ENCODE measurements at places on chromosomes 3 and 15.
A peak's percentile ranks its signal among the peaks of the same experiment; 100 is the strongest.

- DNase-seq = no peak
These were observed 15.5 kb upstream of the ATP1B3 start for GRCh38 chr3:141860766-141861513.

DNA sequence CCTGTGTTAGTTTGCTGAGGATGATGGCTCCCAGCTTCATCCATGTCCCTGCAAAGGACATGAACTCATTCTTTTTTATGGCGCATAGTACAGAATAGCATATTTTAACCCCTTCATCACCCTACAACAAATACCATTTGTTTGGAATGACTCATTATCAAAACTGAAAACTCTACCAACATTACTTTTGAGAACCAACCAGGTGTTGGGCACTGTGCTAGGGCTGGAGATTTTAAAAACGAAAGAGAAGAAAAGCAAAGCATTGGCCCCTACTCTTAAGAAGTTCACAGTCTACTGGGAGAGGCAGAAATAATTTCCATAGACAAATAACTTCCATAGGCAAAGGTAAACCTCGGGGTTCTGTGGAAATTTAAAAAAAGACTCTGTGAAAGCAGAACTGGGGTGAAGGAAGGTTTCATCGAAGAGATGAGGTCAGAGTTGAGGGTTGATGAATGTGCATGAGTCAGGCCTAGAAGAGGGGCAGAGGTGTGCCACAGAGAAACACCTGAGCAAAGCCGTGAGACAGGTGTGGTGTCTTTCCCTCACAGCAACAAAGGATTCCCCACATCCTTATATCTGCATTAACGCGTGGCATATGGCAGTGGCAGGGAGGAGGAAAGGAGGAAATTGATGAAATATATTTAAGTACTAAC is 51.0 kb downstream of the MCF2L2 start:
- no peak for DNase-seq

DNA sequence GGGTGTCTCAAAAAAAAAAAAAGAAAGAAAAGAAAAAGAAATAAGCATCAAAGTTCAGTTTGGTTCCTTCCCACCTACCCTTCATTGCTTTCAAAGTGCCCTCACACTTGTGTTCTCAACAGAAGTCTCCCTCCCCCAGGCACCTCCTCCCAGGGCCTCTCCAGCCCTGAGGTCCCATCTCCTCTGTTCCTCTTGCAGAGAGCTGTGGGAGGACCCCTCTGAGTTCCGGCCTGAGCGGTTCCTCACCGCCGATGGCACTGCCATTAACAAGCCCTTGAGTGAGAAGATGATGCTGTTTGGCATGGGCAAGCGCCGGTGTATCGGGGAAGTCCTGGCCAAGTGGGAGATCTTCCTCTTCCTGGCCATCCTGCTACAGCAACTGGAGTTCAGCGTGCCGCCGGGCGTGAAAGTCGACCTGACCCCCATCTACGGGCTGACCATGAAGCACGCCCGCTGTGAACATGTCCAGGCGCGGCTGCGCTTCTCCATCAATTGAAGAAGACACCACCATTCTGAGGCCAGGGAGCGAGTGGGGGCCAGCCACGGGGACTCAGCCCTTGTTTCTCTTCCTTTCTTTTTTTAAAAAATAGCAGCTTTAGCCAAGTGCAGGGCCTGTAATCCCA is 6.1 kb downstream of the CYP1A2 start:
- DNase-seq = no peak

- DNase-seq = no peak
These were observed 87.5 kb downstream of the RORA start for GRCh38 chr15:61141497-61142125.

- DNase-seq = no peak
These were observed 1311.9 kb downstream of the ROBO1 start for GRCh38 chr3:78455712-78456433.

GRCh38 chr3:24340161-24340560 is 154.5 kb downstream of the THRB start:
- DNase-seq = no peak

- no peak for DNase-seq
These were observed 2.8 kb downstream of the VIPR1 start for GRCh38 chr3:42505128-42505848.

GRCh38 chr3:36542186-36542585 is 161.9 kb downstream of the STAC start:
- no peak for DNase-seq

DNA sequence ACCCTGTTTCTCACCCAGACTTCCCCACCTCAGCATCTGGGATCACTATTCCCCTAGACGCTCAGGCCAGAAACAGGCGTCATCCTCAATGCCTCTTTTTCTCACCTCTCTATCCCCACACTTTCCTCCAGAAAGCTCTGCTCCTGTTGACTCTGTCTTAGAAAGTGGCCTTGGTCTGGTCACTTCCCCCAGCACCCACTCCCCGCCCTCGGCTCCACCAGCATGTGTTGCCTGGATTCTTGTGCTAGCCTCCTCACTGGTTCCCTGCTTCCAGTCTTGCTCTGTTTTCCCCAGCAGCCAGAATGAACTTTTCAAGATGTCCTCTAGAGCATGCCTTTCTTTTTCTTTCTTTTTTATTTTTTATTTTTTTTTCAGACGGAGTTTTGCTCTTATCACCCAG is 39.7 kb upstream of the ESYT3 start:
- no peak for DNase-seq

- no peak for DNase-seq
These were observed 159.8 kb downstream of the AKAP13 start for GRCh38 chr15:85540085-85540797.

DNA sequence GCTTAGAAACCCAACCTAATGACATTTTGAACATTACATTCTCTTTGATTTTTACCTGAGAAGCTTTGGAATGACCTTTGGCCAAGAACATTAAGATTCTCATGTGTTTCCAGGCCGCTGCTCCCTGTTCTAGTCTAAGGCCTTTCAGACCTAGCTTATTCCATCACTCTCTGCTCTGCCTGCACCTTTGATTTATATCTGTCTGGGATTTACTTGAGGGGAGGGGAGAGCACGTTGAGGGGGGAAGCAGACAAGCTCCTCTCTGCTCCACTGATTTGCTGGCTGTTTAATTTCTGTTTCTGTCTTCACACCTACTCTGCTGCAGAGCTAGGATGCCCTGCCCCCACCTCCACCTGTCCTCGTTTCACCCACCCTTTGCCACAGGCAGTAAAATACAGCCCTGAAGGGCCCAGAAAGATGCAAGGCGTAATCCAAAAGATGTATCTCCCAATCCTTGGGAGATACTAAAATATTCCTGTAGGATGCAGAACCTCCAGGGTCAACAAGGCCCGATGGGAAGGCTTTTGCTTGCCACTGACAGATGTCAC is 429.8 kb downstream of the EPHB1 start:
- no peak for DNase-seq

DNA sequence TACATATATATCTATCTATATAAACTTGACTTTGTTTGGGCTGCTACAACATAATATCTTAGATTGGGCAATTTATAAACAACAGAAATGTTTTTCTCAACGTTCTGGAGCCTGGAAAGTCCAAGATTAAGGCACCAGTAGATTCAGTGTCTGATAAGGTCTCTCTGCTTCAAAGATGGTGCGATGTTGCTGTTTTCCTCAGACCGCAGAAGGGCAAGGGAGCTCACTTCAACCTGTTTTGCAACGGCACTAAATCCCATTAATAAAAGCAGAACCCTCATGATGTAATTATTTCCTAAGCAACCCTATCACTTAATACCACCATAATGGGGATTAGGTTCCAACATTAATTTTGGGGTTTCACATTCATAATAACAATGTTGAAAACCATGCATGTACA is 1134.8 kb downstream of the NSUN3 start:
- no peak for DNase-seq

- DNase-seq = no peak
These were observed 152.1 kb upstream of the ALCAM start for GRCh38 chr3:105214590-105214989.

DNA sequence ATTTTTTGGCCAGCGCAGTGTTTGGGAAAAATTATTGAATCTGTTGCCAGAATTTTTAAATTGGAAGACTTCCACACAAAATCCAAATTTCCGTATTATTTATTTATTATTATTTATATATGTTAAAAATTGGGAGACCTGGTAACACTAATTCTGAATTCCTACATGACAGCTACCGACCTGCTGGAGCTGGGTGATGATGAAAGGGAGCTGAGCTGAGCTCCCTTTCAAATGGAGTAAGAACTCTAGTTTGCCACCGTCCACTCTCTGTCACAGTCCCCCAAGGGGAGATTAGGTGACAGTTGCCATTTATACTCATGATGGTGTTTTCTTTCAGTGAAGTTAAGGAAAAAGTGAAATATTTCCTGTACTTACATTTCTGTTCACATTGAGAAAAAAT is 1.4 kb downstream of the CRTC3 start:
- no peak for DNase-seq

DNA sequence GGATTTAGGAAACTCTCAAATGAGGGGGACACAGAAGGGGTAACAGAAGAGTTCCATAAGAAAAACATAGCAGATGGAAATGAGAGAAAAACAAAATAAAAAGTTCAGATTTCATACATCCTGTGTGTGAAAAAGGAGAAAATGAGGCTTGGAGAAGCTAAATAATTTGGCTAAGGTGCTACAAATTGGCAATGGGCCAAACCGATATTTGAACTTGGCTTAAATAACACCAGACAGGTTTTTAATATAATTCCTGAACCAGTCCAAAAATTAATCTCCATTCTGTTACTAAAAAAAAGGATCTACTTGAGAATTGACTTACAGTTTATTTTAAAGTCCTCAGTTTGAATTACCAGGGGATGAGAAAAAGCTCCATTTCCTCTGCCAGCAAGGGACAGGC is 342.9 kb upstream of the DPH6 start:
- no peak for DNase-seq

DNA sequence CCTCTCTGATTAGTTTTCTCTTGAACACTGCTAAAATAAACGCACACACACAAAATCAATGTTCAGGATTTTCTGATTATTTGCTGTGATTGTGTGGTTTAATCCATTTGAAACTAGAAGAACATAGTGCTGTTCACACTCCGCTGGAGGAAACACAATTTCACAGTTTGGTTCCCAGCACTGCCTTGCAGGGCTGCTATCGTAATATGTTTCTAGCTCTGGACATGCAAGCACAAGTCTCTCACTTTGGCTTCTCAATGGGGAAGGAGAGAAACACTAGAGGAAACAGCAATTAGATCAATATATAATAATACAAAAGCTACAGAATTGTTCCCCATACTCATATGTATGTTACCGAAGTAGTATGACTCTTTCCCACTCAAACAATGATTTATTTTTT is 299.5 kb downstream of the NSUN3 start:
- DNase-seq = no peak

DNA sequence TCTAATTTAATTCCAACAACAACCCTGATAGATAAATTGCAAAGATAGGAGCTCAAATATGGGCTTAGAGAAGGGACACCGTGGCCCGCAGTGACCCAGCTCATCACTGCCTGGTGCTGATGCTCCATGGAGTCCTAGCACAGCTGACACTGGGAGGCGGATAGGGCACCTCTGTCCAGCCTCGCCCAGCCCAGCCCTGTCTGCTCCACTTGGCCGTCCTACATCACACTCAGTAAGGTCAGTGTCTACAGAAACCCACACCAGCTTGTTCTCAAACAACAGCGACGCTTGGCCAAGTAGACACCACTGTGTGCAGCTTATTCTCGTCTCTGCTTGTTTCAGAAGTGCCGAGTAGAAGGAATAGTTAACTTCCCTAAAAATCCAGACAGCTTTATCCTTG is 33.9 kb downstream of the GABRB3 start:
- no peak for DNase-seq

DNA sequence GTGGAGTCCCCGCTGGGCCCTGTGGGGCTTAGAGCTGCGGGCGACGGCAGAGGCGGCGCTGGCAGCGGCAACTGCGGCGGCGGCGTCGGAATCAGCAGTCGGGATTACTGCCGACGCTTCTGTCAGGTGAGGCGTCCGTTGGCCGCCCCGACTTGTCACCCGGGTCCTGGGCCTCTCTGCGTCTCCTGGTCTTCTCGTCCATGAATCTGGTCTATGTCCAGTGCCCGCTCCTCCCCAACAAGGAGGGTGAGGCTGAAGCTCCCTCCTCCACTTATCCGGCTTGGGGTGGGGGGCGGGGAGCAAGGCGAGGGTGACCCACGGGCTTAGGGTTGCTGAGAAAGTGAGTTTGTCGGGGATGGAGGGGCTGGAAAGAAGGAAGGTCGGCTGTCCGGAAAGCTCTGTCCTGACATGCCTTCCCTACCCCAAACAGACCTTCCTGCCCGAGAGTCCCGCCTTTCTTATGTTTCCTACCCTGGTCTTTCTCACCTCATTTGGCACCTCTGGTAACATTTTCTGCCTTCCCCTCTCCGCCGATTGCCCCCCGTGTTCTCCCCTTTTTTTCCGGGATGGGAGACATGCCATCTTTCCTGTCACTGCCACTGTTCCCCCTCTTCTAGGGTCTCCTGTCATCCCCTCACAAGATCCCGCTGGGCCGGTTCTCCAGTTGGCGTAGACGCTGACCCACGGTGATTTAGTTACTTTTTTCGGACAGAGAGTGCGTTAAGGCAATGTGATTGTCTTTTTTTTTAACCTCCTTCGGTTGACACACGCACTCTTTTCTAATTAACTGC is 520 bp downstream of the ZNF654 start:
- peak; percentile 11 for DNase-seq

DNA sequence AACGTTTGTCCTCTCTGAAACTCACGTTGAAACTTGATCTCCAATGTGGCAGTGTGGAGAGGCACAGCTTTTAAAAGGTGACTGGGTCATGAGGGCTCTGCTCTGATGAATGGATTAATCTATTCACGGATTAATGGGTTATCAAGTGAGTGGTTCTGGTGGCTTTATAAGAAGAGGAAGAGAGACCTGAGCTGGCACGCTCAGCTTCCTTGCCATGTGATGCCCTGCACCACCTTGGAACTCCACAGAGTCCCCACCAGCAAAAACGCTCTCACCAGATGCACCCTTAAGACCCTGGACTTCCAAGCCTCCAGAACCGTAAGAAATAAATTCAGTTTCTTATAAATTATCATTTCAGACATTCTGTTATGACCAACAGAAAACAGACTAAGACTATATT is 2.6 kb downstream of the PPP1R2 start:
- no peak for DNase-seq

DNA sequence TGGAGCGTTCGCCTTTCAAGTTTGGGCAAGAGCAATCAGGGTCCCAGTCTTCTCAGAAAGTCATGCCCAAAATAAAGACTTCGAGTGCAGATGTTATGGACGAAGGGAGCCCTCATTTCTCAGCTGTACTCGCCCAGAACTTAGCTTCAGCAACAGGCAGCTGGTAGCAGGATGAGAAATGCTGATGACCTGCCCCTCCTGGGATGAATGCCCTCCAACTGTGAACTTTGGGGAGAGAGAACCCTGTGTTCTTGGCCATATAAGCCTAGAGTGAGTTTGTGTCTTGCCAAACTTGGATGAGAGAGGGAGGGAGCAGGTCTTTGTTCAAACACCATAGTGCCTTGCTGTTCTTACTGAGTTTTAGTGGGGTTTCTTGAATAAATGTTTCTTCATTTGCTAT is 400.3 kb downstream of the LRTM1 start:
- DNase-seq = no peak

GRCh38 chr3:52939600-52939999 is 42.3 kb upstream of the STIMATE start:
- DNase-seq = no peak
